ENCODE measurements at places on chromosomes 13 and 19. TPM values are rescaled to one million over a fixed set of nuclear protein-coding genes. Genes with fewer than 3 reads are reported as not detected.
A peak's percentile ranks its signal among the peaks of the same experiment; 100 is the strongest.

GRCh38 chr13:110017379-110017778 lies 231.0 kb upstream of the IRS2 start:
- H3K4me1 ChIP-seq: no peaks in the 10 kb centered on the region
- DNase-seq: no peak
- no peak overlapping the region for H3K4me3 ChIP-seq
- H3K36me3 ChIP-seq: no peaks in the 10 kb centered on the region
- H3K27me3 ChIP-seq: no peaks in the 10 kb centered on the region

GRCh38 chr13:108113407-108113806 lies 101.9 kb downstream of the LIG4 start:
- no peak overlapping the region for H3K4me3 ChIP-seq
- H3K36me3 ChIP-seq: no peaks in the 10 kb centered on the region
- H3K4me1 ChIP-seq: no peaks in the 10 kb centered on the region
- no peak overlapping the region for H3K27ac ChIP-seq

Gene TTYH1
- 1.8 TPM for total RNA-seq

DNA sequence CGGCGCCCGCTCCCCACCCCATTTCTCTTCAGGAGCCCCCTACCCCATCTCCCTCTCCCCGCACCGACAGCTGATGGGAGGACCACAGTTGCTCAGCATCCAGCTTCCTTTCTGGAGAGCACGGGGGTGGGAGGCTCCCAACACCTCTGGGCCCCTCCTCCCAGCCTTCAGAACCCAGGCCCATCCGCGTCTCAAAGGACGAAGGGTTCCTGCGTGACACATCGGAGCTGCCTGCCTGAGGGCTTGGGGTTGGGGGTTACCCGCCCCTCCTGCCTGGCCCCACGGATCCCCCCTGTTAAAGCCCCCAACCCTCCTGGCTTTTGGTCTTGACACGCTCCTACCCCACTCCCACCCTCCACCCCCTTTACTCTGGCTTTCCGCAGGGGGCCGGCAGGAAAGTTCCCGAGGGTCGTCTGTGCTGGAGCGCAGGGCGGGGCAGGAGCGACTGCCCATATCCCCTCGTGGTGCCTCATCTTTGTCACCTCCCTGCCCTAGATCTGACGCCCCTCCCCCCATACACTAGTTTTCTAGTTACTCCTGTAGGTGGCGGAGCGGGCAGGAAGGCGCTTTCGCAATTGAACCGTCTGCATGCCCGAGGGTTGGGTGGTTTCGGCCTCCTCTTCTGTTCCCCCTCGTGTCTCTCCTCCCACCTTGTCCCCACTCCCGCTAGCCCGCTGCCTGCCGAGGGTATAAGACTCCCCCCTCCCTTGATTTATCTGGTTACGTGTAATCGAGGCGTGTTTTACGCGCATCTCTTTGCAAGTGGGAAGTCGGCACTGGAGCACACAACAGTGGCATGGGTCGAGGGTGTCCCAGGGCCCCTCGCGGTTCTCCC lies 924 bp downstream of the TRAPPC5 start:
- peaks cover 10% of the 10 kb centered on the region for H3K36me3 ChIP-seq
- peak overlapping the region; percentile 100 for H3K4me3 ChIP-seq
- peak overlapping the region; percentile 90 for H3K27ac ChIP-seq
- peak; percentile 69 for DNase-seq
- H3K27me3 ChIP-seq: no peaks in the 10 kb centered on the region

Gene CEACAM7
- total RNA-seq: not detected

GRCh38 chr13:112652512-112653070 lies 37.2 kb upstream of the ATP11A start:
- no peak for DNase-seq
- H3K4me3 ChIP-seq: no peak overlapping the region
- no peak overlapping the region for H3K27ac ChIP-seq
- no peaks in the 10 kb centered on the region for H3K36me3 ChIP-seq

DNA sequence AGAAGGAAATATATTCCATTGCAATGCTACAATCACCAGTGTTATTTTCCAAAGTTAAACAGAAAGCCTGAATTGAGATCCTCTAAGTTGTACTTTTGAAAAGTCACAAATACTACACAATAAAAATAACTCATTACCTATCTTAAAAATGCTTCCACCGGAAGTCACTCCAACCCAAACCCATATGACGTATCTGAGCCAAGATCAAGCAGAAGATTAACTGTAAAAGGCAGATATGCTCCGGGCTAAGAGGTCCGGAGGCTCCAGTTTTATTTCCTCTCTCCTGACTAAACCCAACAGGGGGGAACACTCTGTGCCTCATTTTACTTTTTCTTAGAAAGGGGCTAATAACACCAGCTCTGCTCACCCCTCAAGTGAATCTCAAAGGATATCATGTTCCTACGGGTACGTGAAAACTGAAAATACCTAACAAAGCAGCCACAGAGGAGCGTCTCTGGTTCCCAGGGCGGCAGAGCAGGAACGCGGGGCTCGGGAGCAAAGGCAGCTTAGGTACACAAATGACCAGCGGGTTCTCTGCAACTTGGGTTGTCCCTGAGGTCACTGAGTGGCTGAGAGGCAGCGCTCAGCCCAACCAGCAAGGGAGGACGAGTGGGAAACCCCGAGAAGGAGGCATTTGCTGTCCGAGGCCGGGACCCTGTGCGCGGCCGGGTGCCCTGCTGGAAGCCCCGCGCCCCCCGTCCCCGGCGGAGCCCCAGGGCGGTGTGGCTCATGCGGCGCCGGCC lies 750 bp downstream of the RAB20 start:
- H3K4me3 ChIP-seq: peak overlapping the region; percentile 76
- H3K27ac ChIP-seq: peak overlapping the region; percentile 93
- no peaks in the 10 kb centered on the region for H3K36me3 ChIP-seq

- no peak for DNase-seq
- no peaks in the 10 kb centered on the region for H3K36me3 ChIP-seq
- H3K4me3 ChIP-seq: no peak overlapping the region
- H3K27ac ChIP-seq: no peak overlapping the region
Observed at GRCh38 chr13:51364404-51365008, 25.0 kb downstream of the SERPINE3 start.

- H3K27me3 ChIP-seq: no peaks in the 10 kb centered on the region
- H3K4me3 ChIP-seq: no peak overlapping the region
- H3K36me3 ChIP-seq: no peaks in the 10 kb centered on the region
- no peaks in the 10 kb centered on the region for H3K4me1 ChIP-seq
- DNase-seq: no peak
Observed at GRCh38 chr19:34299576-34299975, 45.2 kb downstream of the GARRE1 start.

- no peaks in the 10 kb centered on the region for H3K4me1 ChIP-seq
- DNase-seq: no peak
- no peaks in the 10 kb centered on the region for H3K27me3 ChIP-seq
- H3K27ac ChIP-seq: no peak overlapping the region
- H3K4me3 ChIP-seq: no peak overlapping the region
Observed at GRCh38 chr19:58252102-58252685, 23.5 kb downstream of the ZNF544 start.

GRCh38 chr13:38166116-38166515 lies 183.5 kb upstream of the UFM1 start:
- H3K27ac ChIP-seq: no peak overlapping the region
- H3K36me3 ChIP-seq: no peaks in the 10 kb centered on the region
- no peak for DNase-seq

DNA sequence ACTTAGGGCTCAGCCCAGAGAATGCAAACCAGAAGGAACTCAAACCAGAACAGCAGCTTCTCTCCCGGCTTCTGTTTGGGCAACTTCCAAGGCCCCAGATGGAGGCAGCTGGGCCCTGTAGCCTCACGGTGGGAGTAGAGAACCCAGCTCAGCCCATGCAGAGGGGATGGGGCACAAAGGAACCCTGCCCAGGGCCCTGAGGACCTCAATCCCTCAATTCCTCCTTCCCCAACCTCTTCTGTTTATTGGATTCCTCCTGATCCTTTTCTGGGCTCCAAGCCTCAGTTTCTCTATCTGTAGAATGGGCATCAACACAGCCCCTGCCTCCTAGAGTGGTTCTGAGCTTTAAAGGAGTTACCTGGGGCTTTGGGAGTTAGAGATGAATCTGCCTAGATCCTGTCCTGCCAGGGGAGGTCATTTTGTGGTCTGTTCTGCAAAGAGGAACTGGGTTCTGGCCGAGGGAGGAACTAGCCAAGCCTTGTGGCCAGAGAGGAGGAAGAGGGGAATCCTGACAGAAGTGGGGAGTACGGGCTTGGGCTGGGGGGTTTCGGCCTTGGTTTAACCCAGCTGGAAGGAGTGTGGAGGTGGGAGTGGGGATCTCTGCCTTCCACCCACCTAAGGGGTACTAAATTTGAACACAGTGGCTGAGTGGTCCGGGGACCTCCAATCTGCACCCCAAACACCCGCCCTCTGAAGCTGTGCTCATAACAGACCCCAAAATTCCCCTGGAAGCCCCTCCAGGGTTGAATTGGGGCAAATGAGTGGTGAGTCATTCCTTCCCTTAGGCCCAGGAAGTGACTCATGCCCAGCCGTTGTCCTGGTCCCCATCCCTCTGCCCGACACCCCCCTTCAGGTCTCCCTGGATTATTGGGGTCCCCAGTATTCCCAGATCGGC lies 2.7 kb downstream of the ADGRE5 start:
- peak overlapping the region; percentile 57 for H3K27ac ChIP-seq
- H3K36me3 ChIP-seq: no peaks in the 10 kb centered on the region
- no peaks in the 10 kb centered on the region for H3K27me3 ChIP-seq
- peaks cover 6% of the 10 kb centered on the region for H3K4me1 ChIP-seq

- no peak for DNase-seq
- H3K4me3 ChIP-seq: peak overlapping the region; percentile 85
- peaks cover 10% of the 10 kb centered on the region for H3K36me3 ChIP-seq
- no peak overlapping the region for H3K27ac ChIP-seq
Observed at GRCh38 chr19:19662344-19662743, 1.1 kb downstream of the ATP13A1 start.

GRCh38 chr13:24006520-24007248 lies 109.4 kb upstream of the C1QTNF9B start:
- H3K36me3 ChIP-seq: no peaks in the 10 kb centered on the region
- H3K4me1 ChIP-seq: no peaks in the 10 kb centered on the region
- no peak for DNase-seq
- no peak overlapping the region for H3K4me3 ChIP-seq

Gene VSTM2B
- total RNA-seq: not detected

Gene ERICH6B
- total RNA-seq: not detected

Gene CXCL17
- total RNA-seq: 2.4 TPM

DNA sequence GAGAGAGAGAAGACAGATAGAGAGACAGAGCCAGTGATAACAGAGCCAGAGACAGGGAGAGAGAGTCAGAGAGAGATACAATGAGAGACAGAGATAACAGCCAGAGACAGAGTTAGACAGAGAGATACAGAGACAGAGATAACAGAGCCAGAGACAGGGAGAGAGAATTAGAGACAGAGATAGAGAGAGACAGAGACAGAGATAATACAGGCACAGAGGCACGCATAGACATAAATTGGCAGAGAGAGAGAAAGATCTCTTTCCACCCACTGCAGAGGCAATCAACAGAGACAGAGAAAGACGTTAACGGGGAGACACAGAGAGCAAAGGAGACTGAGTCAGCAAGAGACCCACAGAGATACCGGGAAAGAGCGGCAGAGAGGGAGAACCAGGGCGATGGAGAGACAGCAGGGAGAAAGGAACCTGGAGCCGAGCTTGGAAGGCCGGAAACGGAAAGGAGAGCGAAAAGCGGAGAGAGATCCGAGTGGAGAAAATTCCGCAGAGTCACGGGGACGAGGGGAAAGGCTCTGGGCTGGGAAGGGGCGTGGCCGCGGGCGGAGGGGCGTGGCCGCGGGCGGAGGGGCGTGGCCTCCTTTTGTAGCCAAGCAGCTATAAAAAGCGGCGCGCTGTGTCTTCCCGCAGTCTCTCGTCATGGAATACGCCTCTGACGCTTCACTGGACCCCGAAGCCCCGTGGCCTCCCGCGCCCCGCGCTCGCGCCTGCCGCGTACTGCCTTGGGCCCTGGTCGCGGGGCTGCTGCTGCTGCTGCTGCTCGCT lies at the start of gene TNFSF9:
TSS of gene TNFSF9 (plus strand) at position 641 of the 777 bp plus-strand sequence. CDS start at position 652, 11 bp downstream.
- H3K4me1 ChIP-seq: peaks cover 9% of the 10 kb centered on the region
- no peaks in the 10 kb centered on the region for H3K36me3 ChIP-seq
- H3K27ac ChIP-seq: no peak within 1 kb of the TSS
- peak; percentile 79 for DNase-seq
- H3K27me3 ChIP-seq: no peaks in the 10 kb centered on the region

- no peak for DNase-seq
- no peaks in the 10 kb centered on the region for H3K36me3 ChIP-seq
- H3K4me1 ChIP-seq: peaks cover 3% of the 10 kb centered on the region
- H3K27ac ChIP-seq: no peak overlapping the region
- no peaks in the 10 kb centered on the region for H3K27me3 ChIP-seq
Observed at GRCh38 chr19:42313840-42314755, 989 bp downstream of the TMEM145 start.

- no peaks in the 10 kb centered on the region for H3K27me3 ChIP-seq
- H3K4me1 ChIP-seq: no peaks in the 10 kb centered on the region
- no peak overlapping the region for H3K27ac ChIP-seq
- H3K36me3 ChIP-seq: no peaks in the 10 kb centered on the region
- H3K4me3 ChIP-seq: no peak overlapping the region
Observed at GRCh38 chr19:9721861-9722260, 46.7 kb downstream of the ZNF846 start.

DNA sequence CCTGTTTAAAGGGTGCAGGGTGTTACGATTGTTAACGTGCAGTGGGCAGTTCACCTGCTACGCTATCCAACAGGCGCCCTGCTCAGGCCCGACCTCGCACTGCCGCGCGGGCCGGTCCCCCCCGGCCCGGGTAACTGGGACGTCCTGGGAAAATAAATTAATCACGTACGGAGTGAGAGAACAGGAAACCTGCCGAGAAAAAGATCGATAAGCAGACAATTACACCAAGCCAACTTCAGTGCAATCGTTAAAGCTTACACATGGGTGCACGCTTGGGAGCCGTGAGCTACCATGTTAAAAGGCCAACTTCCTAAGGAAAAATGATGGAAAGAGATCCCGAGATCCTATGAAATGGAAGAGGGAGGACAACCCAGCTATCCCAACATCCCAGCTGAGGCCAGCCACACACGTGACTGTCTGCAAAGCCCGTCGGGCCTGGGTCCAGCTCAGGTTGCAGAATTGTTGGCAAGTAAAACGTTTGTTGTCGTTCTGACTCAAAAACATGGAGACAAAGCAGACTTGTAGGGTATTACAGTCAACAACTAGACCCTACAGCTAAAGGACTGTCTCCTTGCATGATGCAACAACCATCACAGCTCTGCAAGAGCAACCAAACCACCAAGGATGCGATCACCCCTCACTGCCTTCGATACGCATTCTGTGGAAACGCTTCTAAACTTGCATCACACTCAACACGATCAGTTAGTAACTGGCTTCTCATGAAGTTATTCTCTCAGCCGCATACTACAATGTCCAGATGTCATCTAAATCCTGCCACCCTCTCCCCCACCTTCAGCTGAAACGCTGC lies 741 bp upstream of the TUBGCP3 start:
- H3K36me3 ChIP-seq: no peaks in the 10 kb centered on the region
- peaks cover 9% of the 10 kb centered on the region for H3K4me1 ChIP-seq
- DNase-seq: no peak
- peak overlapping the region; percentile 95 for H3K4me3 ChIP-seq
- H3K27me3 ChIP-seq: no peaks in the 10 kb centered on the region

Gene FREM2
- total RNA-seq: 5.9 TPM

Gene TNNT1
- total RNA-seq: 8.5 TPM

Gene GMIP
- total RNA-seq: 11.6 TPM

Gene LRP3
- total RNA-seq: 64.4 TPM

GRCh38 chr19:53971673-53972072 lies 8.9 kb downstream of the CACNG8 start:
- no peaks in the 10 kb centered on the region for H3K27me3 ChIP-seq
- H3K4me1 ChIP-seq: no peaks in the 10 kb centered on the region
- no peak overlapping the region for H3K4me3 ChIP-seq
- no peak overlapping the region for H3K27ac ChIP-seq
- DNase-seq: no peak

Gene DAND5
- 1.8 TPM for total RNA-seq

GRCh38 chr13:78194904-78195639 lies 276.4 kb upstream of the EDNRB start:
- H3K27me3 ChIP-seq: no peaks in the 10 kb centered on the region
- no peaks in the 10 kb centered on the region for H3K36me3 ChIP-seq
- no peaks in the 10 kb centered on the region for H3K4me1 ChIP-seq
- DNase-seq: no peak
